Skin of body (tissue), 3 donors: ENCODE measurements at places on chromosomes 3 and 15.
A peak's percentile ranks its signal among the peaks of the same experiment; 100 is the strongest.

- peak; percentile 14 for DNase-seq
These were observed 62.5 kb upstream of the SKOR1 start for GRCh38 chr15:67762610-67763368.

- DNase-seq: no peak
These were observed 271.0 kb upstream of the TBL1XR1 start for GRCh38 chr3:177468331-177468730.

GRCh38 chr3:183449391-183449790 lies 21.0 kb upstream of the MCF2L2 start:
- peak; percentile 2 for DNase-seq

DNA sequence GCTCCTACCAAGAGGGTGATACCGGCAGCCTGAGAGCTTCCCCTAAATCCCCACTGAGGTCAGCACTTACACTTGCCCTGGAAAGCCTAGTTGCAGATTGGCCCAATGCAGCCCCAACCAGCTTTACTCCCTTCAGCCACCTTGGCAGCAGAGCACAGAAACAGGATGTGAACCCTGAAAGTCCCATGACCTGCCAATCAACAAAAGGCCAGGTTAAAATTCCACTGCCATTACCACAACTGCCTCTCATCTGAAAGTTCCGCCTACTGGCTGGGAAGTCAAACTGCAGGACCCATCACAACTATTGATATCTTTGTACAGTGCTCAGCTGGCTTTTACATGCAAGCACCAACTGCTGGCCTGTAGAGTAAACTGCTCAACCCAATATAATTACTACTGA lies 156.2 kb downstream of the ZMAT3 start:
- DNase-seq: no peak

DNA sequence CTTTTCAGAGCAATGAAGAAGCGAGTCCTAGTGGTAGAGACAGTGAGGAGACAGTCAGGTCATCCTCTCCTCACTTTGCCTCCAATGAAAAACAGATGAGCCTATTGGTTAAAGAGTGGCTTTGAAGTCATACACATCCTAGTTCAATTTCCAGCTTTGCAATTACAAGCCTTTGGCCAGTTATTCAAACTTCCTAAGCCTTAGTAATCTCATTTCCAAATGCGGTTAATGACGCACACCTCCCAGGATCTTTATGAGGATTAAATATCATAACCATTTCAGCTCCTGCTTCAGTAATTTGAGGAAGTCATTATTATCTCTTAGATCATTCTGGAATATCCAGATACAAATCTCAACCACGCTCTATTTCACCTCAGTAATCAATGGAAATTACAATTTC lies 10.0 kb upstream of the ST6GAL1 start:
- no peak for DNase-seq

GRCh38 chr3:141307351-141308059 lies 60.8 kb upstream of the ZBTB38 start:
- DNase-seq: no peak
